AG10803 (cell line): ENCODE measurements at places on chromosomes 7 and 10.

DNA sequence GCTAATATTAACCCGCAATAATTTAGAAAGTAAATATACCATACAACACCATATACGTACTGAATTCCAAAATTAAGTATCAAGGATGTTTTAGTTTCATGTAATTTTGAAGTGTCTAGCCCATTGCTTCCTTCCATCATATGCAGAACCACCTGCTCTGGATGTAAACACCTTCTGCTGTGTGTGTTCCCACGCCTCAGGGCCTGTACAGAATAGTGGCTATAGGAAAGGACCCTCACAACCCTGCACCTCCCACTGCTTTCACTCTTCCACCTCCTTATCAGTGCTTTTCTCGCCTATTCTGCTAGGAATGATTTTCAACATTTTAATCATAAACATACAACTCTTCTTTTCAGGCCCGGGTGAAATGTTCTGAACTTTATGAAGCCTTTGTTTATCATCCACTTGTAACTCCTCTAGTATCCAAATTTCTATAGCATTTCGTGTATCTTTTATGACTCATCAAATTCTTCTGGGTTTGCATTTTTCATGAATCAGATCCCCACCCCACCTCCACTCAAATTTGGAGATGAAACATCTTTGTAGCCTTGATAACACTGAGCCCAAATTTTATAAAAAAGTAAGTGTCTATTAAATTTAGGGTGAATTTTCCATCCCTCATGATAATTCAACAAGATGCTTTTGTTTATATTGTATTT is 1106.8 kb upstream of the C7orf33 start:
- DNase-seq = no peak

- peak; percentile 43 for DNase-seq
These were observed 328.4 kb upstream of the GNAI1 start for GRCh38 chr7:79806161-79806734.

DNA sequence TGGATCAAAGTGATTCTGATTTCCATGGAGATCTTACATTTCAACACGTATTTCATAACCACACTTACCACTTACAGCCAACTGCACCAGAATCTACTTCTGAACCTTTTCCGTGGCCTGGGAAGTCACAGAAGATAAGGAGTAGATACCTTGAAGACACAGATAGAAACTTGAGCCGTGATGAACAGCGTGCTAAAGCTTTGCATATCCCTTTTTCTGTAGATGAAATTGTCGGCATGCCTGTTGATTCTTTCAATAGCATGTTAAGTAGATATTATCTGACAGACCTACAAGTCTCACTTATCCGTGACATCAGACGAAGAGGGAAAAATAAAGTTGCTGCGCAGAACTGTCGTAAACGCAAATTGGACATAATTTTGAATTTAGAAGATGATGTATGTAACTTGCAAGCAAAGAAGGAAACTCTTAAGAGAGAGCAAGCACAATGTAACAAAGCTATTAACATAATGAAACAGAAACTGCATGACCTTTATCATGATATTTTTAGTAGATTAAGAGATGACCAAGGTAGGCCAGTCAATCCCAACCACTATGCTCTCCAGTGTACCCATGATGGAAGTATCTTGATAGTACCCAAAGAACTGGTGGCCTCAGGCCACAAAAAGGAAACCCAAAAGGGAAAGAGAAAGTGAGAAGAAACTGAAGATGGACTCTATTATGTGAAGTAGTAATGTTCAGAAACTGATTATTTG is 15.3 kb downstream of the HNRNPA2B1 start:
- no peak for DNase-seq

- DNase-seq = peak; percentile 77
These were observed at the start of gene GSTO1 for GRCh38 chr10:104254493-104255310. GSTO1 (plus strand) TSS chr10:104254892; CDS start chr10:104254929, 37 bp downstream.

- no peak for DNase-seq
These were observed 67.0 kb downstream of the WDR37 start for GRCh38 chr10:1123198-1123597.
